Fibroblast of lung (primary cell): ENCODE measurements at places on chromosomes 2 and 18.

DNA sequence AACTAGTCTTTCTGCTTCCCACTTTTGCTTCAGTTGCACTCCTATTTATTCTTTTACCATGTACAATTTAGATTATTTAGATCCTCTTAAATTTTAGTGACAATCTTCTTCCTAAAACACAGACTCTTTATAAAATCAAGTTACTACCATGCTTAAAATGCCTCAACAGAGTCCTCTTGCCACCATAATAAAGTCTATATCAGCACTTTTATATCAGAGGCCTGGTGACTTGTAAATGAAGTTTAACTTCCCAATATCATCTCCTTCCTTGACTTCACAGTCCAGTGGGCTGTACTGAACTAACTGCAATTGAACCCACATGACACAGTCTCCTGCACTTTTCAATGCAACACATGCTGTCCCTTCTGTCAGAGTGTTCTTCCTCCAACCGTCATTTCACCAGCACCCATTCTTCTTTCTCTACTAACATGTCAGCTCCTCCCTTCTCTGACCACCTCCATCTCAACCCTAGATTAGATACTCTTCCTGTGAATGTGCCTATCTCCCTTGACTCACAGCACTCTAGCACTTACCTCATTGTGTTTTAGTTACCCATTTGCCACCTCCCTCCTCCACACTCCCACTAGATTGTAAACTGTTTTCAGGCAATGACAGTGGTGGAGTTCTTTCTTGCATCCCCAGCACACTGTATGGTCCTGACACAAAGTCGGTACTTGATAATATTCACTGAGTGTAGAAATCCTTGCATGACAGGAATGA is 414.9 kb downstream of the SATB2 start:
- DNase-seq = no peak

DNA sequence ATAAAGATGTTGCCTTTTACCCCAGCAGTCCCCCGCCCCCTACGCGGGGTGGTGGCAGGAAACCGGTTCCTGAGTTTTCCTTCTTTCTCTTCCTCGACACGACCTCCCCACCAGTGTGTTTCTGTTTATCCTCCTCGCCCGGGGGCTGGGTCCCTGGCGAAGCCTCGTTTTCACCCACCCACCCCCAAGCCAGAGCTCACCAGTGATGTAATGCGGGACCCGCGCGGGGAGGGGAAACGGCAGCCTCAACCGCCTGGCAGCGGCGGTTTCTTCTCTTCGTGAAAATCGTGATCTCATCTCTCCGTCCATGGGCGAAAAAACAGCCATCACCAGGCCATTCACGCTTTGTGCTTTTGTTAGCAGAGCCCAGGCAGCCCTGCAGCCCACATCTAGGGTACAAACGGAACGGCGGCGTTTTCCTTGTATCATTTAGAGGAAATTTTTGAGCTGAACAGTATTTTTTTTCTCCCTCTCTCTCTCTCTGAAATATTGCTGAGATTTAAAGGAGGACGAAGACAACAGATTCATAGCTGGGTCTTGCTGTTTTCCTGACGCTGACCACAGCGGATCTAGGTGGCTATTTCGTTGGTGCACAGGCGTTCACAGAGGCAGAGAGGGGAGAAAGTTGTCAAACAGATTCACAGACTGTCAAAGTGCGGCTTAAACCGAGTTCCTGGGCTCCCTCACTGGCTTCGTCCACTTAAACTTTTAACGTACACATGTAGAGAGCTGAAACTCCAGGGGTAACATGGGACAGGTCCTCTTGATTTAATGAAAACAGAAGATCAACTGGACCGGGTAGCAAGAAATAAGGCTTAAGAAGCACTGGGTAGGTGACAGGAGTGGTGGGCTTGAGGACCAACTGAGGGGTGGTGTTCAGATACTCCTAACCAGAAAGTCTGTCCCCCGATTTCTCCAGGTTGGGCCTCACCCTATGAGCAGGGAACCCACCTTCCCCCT is 21.9 kb upstream of the PAX3 start:
- DNase-seq = no peak

DNA sequence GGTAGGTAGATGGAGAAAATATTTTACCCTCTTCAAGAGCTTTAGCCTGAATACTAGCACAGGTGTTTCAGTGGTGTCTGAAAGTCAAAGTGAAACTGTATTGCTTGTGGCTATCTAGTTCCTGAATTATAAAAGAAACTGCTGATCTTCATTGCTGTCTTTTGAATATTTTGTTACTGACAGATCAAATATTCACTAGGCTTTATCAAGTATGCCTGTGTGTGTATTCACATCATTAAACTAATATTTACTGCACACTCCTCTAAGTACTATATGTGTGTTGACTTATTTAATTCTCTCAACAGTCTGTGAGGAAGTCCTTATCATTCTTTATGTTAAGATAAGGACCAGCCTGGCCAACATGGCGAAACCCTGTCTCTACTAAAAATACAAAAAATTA is 139.6 kb downstream of the SOCS6 start:
- DNase-seq = no peak

- DNase-seq = no peak
Measured at GRCh38 chr2:142721015-142721414, 156.4 kb upstream of the KYNU start.

DNA sequence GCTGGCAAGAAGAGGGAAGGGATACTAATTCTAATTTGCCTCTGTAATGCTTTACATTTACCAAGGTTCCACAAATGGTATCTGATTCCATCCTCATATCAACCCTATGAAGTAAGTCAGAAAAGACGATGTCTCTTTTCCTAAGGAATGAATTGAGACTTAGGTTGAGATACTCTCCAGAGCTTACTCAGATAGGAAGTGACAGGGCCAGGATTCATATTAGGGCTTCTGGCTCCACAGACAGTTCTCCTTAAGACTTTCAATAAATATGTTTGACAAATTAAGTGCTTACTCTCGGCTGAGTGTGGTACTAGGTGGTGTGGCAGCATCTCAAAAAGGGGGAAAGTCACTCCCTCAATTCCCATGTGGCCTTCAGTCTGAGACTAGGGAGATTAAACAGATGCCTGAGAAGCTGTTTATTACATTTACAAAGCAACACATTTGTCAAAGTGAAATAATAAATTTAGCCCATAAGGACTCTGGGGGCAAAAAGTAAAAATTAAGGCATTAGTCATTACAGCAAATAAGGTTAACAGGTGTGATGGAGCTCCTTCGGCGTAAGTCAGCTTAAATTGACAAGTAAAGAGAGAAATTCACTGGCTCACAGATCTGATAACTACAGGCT is 14.2 kb downstream of the CDK15 start:
- no peak for DNase-seq

- peak; percentile 25 for DNase-seq
Measured at GRCh38 chr2:233244818-233245217, 6.7 kb upstream of the ATG16L1 start.

GRCh38 chr2:129791712-129792111 is 187.8 kb upstream of the RAB6C start:
- DNase-seq = no peak

DNA sequence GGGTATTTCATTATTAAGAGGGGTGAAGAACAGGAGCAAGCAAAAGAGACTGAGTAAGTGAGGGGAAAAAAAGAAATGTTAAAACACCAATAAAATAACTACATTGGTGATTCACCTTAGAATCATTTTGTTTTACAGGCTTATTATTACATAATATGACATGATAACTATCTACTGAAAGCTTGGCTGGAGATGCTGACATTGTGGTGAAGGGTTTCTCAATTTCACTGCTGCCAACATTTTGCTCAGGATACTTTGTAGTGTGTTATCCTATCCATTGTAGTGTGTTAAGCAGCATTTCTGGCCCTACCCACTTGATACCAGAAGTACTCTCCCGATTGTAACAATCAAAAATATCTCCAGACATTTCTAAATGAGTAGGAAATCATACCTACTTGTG is 1564.6 kb upstream of the NXPH2 start:
- no peak for DNase-seq

DNA sequence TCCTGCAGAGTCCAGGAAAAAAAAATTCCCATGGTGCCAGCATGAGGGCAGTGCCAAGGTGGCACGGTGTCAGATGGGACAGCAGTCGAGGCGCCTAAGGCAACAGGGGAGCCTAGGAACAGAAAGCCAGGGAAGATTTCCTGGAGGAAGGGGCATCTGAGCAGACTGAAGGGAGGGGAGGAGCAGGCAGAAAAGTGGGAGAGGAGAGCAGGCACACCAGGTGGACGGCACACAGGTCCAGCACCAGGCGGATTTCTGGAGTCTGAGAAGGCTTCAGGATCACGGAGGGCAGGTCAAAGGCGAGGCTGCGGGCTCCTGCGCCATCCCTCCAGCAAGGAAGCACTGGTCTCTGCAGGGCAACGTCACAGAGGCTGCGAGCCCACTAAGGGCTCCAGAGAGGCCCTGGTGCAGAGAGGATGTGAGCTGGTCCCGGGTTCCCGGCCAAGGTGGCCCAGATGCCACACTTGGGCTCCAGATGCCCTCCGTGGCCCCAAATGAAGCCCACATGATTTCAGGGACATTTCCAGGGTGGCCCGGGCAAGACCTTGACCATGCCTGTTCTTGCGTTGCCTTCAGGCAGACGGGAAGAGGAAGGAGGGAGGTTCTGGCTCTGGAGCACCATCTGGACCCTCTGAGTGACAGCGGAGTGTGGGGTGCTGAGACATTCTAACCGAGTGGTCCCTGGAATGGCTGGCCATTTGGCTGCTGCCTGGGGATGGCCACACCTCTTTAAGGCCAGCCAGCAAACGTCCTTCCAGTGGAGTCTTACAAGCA is 4.1 kb downstream of the HS6ST1 start:
- no peak for DNase-seq

GRCh38 chr2:162029287-162029901 is 44.6 kb downstream of the DPP4 start:
- DNase-seq = peak; percentile 46

DNA sequence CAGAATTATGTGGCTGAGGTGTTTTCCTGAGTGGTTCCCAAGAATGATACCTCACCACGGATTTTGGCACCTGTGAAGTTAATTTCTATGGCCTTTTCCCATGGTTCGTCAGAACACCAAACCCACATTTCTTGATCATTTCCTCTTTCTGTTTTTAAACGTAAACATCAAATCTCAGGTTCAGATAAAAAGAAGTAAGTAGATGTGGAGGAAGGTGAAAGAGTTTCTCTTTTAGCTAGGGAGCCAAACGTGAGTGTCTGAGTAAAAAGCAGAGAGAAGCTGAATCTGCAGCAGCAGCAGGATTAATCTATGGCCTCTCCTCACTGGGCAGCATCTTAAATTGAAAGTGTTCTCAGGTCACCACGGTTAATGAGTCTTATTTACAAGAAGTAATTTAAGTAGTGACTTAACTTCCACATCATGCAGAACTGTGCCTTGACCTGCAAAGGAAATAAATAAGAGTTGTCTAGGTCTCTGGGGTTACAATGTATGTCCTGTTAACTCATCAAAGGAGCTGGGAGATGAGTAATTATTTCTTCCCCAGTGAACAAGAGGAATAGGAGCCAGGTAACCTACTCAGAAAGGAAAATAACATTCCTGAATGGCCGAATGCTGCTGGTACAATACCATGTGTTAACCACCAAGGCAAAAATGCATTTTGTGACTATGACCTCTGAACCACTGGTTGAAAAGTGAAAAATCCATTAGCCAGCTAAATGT is 139.6 kb upstream of the NETO1 start:
- peak; percentile 14 for DNase-seq

DNA sequence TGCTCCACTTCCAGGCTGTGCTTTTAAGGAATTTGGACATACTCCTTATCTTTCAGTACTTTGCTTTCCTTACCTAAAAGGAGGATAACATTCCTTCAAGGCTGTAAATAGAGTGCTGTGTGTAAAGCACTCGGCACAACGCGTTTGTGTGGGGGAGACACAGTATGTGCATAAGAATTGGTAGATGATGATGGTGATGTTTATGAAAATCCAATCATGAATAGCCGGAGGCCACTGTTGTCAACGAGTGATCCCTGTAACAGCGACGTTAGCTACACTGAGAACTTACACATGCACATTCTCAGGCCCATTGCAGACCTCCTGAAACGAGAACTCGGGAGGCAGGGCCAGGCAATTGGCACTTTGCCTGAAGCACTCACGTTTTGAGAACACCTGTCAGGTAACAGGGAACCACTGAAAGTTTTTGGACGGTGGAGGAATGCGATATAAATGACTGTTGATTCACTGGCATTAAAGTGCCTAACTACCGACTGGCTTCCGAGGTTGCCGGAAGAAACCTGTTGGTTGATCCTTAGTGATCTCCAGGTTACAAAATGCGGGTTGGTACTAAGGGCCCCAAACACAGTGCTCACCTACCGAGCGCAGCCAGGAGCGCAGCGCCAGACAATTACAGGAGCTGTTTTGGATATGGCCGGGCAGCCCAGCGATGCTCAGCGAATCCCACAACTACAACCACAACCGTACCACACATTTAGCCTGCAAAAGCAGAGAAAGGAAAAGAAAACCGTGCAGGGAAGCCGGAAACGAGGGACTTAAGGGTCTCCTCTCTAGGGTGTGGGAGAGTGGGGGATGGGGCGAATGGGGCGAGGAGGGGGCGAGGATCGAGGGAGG is 1.0 kb upstream of the MAP4K4 start:
- no peak for DNase-seq

DNA sequence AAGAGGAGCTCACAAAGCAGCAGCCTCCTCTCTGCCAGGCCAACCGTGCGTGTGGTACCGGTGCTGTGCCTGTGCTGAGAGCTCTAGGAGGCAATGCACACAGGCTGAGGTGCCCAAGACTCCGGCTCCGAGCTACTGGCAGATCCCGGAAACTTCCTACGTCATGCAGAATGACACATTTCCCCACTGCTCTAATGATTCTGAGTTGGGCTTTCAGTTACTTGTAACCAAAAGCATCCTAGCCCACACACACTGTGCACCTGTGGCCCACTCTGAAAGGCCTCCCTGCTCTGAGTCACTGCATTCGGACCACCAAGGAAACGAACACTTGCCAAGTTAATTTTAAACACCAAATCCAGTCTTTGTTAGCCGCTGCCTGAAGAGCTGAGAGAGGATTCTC is 9.3 kb upstream of the RNU4ATAC start:
- peak; percentile 50 for DNase-seq

GRCh38 chr2:128281852-128282245 is 36.8 kb downstream of the HS6ST1 start:
- no peak for DNase-seq

DNA sequence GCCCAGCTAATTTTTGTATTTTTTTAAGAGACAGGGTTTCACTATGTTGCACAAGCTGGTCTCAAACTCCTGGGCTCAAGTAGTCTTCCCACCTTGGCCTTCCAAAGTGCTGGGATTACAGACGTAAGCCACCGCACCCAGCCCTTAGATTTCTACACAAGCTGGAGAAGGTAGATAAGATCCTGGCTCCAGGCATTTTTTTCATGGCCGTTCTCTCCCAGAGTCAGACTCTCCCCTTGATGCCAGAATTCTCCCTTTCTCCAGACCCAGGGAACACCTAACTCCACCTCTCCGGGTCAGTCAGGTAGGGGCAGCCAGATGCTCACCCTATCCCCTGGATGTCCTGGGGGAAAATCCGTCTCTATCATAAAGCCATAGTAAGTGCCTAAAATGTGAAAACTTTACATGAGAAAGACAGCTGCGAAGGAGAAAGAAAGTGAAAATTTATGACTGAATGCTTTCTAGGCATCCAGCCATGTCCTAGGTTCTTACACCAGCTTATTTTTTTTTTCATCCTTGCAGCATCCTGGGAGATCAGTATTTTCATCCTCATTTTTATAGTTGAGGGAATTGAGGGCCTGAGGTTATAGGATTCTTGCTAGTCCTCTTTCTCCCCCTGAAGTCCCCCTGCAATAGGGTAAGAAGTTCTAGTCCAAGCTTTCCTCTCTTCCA is 16.3 kb downstream of the SIX3 start:
- no peak for DNase-seq
